ENCODE measurements at places on chromosomes 5 and 9. TPM values are rescaled to one million over a fixed set of nuclear protein-coding genes. Genes with fewer than 3 reads are reported as not detected.

- DNase-seq: no peak
Observed at GRCh38 chr9:131525643-131526565, 5.2 kb downstream of the UCK1 start.

DNA sequence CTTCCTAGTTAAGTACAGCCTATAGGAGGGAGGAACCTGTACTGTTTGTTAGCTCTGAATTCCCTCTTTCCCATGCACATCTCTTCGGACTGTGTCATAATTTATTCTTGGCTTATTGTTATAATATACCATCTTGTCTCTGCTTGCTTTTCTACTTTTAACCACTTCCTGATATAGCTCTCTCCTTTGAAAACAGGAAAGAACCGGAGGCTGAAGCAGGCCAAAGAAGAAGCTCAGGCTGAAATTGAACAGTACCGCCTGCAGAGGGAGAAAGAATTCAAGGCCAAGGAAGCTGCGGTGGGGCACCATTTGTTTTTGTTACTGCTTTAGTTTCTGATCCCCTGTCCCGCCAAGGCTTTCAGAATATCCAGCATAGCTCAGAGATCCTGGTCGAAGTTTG is 4.8 kb downstream of the ATP6V1G1 start:
- no peak for DNase-seq

DNA sequence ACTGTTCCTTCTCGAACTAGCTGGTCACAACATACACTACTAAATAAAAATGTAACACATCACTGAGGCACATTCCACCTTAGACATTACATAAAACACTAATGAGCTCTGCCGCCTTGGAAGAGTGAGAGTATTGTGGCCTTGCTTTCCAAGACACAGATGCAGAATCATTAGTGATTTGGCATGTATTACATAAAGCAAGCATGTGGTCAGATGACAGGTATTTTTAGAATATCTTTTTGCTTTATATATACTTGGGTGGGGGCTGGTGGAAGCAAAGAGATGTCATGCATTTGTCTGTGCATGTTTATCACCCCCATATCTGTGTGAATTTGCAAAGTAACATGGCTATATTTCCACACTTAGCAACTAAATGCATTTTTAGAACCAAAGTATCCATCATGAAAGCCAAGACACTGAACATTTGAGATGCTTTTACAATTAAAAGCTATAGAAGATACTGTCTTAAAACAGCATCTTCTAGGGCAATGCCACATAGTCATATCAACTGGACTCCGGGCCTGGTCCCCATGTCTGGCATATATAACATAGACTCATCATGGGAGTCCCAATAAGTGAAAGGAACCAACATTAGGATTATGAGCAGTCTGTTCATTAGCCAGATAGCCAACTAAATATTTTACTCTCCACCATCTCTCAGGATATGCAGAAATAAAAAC is 213.5 kb downstream of the MEF2C start:
- DNase-seq: no peak

DNA sequence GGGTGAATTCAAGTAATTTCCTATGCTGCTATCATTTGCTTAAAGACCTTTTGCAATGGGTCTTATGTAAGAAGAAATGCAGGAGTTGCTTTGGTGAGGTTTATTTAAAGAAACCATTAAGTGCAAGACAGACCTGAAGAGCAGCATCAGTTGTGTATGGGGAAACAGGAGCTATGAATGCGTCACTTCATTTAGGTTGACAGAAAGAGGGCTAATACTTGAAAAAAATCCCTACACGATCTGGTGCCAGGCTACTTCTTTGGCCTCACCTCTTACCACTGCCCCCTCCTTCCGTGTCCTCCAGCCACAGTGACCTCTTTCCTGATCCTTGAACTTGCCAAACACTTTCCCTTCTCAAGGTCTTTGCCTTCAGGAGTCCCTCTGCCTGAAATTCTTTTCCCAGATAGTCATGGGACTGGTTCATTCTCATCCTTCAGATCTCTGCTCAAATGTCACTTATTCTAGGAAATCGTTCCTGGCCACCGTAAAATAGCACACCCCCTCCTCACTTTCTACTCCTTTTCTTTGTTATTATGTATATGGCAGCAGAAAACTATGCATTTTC is 1.4 kb upstream of the JAK2 start:
- no peak for DNase-seq

DNA sequence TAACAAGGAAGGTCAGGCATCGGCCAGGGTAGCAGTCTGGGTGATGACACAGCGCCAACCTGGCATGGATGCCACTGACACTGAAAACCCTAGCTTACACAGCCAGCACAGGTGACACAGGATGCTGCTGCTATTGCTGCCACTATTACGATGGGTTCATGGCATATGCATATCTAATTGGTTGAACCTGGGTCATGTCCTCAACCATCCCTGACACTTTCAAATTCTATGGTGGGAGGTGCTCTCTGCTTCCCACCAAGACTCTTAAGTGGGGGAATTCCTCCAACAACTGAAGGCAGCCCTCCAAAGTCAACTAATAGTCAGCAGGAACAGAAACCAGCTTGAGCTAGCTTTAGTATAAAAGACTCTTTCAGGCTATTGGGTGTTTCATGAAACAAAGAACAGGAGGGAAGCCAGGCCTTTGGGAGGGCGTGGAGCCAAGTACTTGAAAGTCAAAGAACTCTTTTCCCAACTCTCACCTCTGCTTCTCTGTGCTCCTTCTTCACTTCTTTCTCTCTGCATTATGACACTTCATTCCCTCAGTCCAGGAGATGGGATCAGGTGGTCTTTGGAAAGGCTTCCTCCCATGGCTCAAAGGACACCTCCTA is 21.3 kb downstream of the PTTG1 start:
- no peak for DNase-seq

- DNase-seq: no peak
Observed at GRCh38 chr9:112864403-112864802, 26.3 kb downstream of the SLC46A2 start.

DNA sequence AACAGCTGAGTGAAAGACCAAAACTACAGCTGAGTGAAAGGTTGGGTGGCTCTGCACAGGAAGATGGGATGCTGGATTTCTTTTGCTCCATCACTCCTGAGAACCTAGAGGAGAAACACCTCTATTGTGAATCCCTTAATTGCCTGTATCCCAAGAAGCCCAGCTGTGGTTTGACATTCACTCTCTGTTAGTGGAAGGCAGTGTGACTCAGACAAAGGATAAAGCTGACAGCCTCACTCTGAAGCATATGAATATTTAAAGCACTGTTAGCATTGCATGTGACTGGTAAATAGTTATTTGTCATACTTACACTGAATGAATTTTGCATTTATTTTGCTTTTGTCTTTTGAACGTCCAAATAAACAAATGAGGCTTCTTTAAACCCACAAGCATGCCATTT is 367.1 kb upstream of the RIOK2 start:
- no peak for DNase-seq

DNA sequence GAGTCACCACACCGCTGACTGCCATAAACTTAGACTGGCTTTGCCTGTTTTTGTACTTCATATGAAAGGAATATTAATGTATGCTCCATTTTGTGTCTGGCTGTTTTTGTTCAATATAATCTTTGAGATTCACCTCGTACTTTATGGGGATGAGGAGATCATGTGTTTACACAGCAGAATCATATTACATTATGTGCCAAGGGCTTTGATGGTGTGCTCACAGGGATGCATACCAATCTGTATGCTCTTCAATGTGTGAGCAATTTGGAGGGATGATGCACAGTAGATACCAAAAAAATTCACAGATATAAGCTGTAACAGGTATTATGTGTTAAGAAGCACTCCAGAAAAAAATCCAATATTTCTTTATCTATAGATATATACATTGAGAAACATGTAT is 113.7 kb downstream of the GABRB2 start:
- no peak for DNase-seq

GRCh38 chr5:68181039-68181599 is 34.4 kb upstream of the PIK3R1 start:
- DNase-seq: no peak

DNA sequence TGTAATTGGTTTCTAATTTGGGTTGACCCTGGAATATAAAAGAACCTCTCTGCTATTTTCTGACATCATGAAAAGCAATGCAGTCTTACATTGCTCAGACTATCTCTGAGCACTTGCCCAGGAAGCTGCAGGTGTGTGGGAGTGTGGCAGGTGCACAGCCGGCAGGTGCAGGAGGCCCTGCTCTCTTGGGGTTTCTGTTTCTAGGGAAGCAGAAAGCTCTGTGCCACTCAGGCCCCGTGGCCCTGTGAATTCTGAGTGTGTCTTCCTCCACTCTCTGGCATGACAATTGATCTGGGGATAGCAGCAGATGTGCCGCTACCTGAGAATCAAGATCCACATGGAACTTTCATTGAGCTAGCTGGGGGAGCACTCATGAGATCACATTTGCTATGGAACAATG is 45.7 kb upstream of the IRX2 start:
- no peak for DNase-seq

DNA sequence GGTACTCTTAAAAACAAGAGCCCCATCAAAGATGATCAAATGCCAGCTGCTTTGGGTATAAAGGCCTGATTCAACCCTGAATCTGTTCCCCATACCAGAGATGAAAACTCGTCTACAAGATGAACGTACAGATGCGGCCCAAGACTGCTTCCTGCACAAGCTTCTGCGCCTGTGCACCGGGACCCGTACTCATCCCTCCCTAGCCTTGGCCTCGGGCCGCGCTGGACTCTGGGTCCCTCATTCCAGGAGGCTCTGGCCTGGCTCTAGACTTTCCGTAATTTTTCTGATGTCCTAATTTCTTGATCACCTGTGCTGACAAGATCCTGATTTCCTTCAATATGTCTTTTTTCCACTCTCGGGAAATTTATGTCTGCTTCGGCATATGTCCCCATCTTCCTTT is 612.3 kb downstream of the BNC2 start:
- no peak for DNase-seq

DNA sequence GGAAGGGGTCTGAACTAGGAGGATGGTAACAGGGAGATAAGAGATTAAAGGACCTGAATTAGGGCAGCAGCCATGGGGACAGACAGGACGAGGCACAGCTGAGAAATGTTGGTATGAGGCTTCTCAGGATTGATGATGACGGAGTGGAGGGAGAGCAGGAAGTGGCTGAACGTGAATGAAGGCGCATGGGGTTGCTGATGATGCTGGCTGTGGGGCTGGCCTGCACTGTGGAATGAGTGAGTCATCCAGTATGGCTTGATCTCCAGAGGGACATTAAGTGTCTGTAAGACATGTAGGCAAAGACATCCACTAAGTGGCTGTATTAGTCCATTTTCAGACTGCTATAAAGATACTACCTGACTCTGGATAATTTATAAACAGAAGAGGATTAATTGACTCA is 256.4 kb downstream of the ICE1 start:
- no peak for DNase-seq

DNA sequence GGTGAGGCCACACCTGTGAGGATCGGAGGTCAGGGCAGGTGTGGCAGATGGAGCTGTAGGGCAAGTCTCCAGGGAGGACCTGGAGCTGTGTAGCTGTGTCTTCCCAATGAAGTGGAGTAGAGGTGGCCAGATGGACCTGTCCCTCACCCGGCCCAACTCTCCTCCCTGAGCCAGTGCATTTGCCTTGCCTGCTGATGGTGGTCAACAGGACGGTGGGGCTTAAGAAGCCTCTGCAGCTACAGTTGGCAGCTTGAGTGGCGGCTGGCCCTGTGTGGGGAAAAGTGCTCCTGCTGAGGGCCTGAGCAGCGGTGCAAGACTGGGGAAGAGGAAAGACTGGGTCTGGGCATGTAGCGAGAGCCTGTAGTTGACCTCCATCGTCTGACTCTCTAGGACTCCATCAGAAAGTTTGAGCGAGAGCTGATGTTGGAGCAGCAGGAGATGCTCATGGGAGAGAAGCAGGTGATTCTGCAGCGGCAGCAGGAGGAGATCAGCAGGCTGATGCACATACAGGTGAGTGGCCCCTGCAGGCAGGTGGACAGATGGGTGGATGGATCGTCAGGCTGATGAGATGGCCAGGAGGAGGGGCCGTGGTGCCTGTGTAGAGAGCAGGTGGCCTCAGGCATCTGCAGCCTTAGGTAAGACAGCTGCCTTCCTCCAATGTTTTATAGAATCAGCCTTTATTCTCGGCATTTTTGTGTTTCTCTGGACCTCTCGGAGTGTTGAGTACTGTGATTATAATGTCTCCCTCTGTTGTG is 24.9 kb downstream of the PITX1 start:
- DNase-seq: no peak

- DNase-seq: no peak
Observed at GRCh38 chr5:103542441-103542840, 20.1 kb downstream of the NUDT12 start.

DNA sequence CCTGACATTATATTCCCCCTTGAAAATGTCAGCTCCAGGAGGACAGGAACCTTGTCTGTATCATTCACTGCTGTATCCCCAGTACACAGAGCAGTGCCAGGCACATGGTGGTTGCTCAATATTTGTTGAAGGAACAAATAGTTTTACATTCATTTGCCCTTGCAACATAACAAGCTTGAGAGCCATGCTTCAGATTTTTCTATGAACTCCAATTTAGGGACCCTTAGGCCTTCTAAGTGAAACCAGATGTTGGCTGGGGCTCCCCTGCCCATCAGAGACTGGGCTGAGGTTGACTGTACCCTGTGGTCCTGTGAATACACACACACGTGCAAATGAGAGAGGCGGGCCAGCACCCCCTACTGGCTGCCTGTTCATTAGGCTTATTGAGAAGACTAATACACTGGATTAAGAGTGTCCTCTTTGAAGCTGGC is 214.9 kb upstream of the WWC1 start:
- no peak for DNase-seq

DNA sequence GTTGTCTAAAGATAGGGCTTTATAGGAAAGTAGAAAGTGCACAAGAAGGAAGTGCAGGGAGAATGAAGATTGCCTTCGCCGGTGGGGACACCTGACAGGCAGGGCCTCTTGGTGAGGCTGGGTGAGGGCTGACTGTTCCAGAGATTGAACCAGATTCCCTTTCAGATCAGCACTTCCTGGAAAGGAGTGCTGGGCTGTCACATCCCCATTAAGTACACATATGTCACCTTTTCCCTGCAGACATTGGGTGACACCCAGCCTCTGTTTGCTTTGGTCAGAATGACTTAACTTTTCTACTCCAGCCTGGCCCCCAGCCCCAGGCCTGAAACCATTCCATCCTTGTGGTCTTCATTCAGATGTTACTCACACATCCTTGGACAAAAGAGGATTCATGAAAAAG is 7.4 kb upstream of the SHROOM1 start:
- no peak for DNase-seq

DNA sequence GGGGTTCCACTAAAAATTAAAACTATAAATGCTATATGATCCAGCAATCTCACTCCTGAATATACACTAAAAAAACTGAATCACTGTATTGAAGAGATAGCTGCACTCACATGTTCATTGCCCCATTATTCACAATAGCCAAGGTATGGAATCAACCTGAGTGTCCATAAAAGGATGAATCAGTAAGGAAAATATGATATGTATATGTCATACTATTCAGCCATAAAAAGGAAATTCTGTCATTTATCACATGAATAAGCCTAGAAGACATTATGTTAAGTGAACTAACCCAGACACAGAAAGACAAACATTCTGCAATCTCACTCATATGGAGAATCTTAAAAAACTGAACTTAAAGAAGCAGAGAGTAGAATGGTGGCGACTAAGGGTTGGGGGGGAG is 1376.2 kb upstream of the CDH9 start:
- DNase-seq: no peak

- DNase-seq: no peak
Observed at GRCh38 chr5:173670791-173671120, 54.3 kb upstream of the BOD1 start.

- DNase-seq: no peak
Observed at GRCh38 chr5:74648835-74649293, 8.3 kb upstream of the ENC1 start.

CCL27 gene
- 0.67 TPM for polyA plus RNA-seq

EQTN gene
- polyA plus RNA-seq: not detected

PAXX gene
- 23.9 TPM for polyA plus RNA-seq

TOR4A gene
- 7.9 TPM for polyA plus RNA-seq

Data from hindlimb muscle (tissue), 1 donor.